ENCODE measurements at places on chromosomes 1 and 21. TPM values are rescaled to one million over a fixed set of nuclear protein-coding genes. Genes with fewer than 3 reads are reported as not detected.

DNA sequence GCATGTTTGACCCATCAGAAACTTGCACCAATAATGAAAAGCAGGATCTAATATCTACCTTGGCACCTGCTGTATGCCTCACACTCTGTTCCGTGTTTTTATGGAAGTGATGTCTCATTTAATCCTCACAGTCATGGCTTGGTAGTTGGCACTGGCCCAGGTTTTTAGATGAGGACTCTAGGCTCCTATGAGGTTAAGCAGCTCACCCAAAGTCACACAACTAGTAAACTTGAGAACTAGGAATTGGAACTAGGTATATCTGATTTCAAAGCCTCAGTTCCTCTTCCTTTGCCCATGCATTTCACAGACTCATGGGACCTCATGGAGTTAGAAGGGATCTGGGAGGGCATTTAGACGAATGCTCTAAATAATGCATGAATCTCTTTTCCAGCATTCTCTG is 21.3 kb upstream of the TARBP1 start:
- DNase-seq, result no peak

GRCh38 chr1:67723620-67724019 is 38.6 kb downstream of the GADD45A start:
- no peak for DNase-seq

GRCh38 chr1:50724626-50725286 is 235.3 kb downstream of the FAF1 start:
- no peak for DNase-seq

DNA sequence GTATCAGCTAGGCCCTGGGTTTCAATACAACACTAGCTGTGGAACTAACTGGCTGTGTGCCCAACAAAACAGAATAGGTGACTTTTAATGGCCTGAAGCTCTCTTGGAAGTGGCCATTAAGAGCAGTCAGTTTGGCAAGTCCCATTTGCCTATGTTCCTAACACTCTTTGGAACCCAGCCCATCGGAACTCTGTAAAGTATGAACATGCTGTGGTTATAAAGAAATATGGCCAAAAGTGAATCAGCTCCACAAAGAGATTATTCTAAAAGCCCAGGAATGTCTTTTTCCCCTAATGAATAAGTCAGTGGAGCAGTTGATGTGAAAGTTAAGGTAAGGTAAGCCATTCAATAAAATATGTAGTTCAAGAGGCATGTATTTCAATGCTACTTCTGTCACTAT is 223.7 kb upstream of the ADAMTS5 start:
- no peak for DNase-seq

DNA sequence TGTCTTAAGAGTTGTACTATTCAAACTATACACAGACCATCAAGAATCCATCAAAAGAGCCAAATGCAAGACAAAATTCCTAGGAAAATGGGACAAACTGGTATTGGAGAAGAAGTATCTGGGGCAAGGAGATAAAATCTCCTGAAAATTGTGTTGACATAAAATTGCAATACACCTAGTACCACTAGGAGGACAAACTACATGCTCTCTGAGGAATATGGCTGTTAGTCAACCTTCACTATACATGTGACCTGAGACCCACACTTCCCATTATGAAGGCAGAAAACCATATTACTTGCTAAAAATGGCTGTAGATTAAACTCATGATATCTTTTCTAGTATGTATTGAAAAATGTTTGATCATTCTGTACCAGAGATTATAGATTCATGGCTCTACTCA is 30.0 kb downstream of the IRF2BP2 start:
- DNase-seq, result no peak

The SLC25A34 gene
- 0.49 TPM for total RNA-seq

The NBPF10 gene
- 4.1 TPM for total RNA-seq

The UMODL1 gene
- total RNA-seq, result under 0.01 TPM

The ADAMTS4 gene
- 6.8 TPM for total RNA-seq
